ENCODE measurements at places on chromosomes 7 and 10.

DNA sequence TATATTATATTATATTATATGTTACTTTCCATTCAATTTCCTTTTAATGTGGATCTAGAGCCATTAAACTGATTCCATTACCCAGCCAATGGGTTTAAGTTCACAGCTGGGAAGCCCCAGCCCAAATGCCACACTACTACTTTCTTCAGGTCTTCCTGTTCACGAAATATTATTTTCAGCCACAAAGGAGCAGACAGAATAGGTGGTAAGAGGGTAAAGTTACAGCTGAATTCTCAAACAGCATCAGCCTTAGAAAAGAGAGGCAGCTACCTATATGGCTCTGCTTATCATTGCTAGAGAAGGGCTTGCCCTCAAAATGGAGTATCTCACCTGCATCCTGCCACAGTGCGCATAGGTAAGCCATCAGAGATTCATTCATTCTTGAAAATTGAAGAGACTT lies 128.3 kb downstream of the ITGA8 start:
- DNase-seq: no peak

GRCh38 chr10:62374862-62375710 lies 917 bp downstream of the ZNF365 start:
- DNase-seq: no peak

GRCh38 chr10:7406712-7407333 lies 4.0 kb downstream of the SFMBT2 start:
- DNase-seq: no peak

DNA sequence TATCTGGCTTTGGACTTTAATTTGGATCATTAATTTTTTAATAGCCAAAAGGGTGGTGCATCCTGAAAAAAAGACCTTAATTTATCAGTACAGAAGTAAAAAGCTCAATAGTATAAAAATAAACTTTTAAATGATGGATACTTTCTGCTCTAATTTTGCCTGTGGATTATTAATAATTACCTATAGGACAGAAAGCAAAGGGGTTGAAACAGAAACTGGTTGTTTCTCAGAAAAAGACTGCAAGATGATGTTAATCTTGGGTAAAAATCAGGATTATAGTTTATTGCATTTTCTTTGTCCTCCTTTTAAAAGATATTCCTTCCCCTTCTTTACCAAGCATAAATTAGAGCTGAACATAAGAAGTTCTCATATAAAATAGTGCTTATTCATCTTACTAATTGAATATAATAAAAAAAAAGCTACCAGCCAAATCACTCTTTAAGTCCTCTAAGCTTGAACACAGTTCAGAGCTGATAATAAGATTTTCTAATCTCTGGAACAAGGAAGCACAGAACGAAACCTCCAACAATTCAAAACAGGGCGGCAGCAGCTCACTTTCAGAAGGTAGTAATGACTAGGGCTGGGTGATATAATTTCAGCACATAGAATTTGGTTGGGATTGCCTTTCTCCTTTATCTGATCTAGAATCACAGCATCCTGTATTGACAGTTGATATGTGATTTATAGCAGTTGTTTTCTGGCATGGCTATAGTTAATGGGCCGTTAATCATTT lies 8.1 kb upstream of the GPR85 start:
- no peak for DNase-seq

- no peak for DNase-seq
Observed at GRCh38 chr10:74103560-74104258, 46.9 kb downstream of the AP3M1 start.

DNA sequence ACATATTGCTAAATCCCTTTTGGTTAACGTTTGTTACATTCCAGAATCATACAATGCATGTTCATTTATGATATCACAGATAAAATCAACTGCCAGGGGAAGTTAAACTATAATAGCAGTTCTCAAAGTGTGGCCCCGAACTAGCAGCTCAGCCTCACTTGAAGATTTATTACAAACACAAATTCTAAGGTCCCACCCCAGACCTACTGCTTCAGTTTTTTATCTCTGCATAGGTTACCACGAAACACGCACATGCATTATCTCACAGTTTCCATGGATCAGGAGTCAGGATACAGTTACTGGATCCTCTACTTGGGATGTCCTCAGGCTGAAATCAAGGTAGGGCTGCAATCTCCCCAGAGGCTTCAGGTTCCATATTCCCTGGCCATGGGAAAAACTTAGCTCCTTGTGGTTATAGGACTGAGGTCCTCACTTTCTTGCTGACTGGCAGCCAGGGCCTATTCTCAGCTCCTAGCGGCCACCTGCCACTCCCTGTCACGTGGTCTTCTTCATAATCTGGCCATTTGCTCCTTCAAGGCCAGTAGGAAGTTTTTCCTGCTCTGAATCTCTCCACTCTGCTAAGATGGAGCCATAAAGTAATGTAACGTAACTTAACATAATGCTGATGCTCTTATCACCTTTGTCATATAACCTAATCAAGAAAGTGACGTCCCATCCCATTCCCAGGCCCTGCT lies 50.5 kb upstream of the YAE1 start:
- no peak for DNase-seq

GRCh38 chr10:61869041-61869675 lies 32.3 kb upstream of the ARID5B start:
- no peak for DNase-seq

GRCh38 chr10:13072339-13072738 lies 27.6 kb upstream of the OPTN start:
- DNase-seq: no peak

- peak; percentile 39 for DNase-seq
Observed at GRCh38 chr10:111207500-111207899, 130.7 kb downstream of the ADRA2A start.

GRCh38 chr10:3470191-3470590 lies 297.6 kb upstream of the PITRM1 start:
- no peak for DNase-seq

GRCh38 chr7:142943706-142944268 lies 4.5 kb downstream of the LLCFC1 start:
- no peak for DNase-seq

GRCh38 chr7:92815412-92815811 lies 21.0 kb downstream of the CDK6 start:
- no peak for DNase-seq

DNA sequence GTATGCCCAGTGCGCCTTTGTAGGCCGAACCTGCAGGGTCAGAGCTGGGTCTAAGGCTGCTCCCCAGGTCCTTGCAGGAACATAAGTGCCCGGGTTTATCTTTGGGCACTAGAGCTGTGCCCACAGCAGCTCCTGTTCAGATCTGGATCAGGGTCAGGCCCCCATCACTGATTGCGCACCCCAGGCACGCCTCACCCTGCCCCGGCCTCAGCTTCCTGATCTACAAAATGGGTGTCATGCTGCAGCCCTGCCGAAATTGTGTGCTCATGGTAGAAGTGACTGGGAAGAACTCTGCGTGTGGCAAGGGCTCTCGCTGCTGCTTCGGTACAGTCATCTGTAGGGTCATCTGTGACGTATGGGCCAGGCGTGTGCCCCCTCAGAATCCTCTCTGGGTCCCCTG lies 100.7 kb downstream of the GRK5 start:
- no peak for DNase-seq

GRCh38 chr7:147777309-147777708 lies 813.3 kb upstream of the C7orf33 start:
- DNase-seq: no peak

DNA sequence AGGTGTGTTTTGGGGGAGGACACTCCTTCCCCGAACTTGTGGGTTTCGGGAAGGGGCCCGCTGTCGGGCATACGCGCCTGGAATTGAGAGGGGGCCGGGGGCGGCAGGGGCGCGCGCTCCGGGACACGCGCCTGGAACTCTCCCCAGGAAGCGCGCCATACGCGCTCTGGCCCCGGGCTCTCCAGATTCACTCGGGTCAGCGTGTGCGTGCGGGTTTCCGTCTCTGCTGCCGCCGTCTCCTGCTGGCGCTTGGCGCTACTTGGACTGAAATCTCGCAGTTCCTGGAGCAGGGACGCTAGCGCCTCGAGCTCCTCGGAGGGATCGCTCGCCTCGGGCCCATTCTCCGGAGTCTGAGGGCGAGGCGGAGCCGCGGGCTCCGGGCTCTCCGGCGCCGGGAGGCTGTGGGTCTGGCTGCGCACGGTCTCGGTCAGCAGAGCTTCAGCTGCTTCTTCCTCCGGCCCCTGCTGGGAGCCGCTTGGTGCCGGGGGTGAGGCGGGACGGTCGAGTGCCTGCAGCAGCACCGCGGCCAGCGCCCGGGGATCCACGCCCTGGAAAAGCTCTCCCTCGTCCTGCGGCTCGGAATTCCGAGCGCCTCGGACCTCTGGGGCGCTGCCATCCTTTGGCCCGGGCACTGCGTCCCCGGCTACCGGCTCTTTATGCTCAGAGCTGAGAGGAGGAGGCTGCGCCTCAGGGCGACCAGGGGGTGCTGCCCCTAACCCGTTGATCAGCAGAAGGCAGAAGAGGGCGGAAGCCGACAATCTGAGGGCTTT lies 1.1 kb downstream of the VGF start:
- peak; percentile 41 for DNase-seq

DNA sequence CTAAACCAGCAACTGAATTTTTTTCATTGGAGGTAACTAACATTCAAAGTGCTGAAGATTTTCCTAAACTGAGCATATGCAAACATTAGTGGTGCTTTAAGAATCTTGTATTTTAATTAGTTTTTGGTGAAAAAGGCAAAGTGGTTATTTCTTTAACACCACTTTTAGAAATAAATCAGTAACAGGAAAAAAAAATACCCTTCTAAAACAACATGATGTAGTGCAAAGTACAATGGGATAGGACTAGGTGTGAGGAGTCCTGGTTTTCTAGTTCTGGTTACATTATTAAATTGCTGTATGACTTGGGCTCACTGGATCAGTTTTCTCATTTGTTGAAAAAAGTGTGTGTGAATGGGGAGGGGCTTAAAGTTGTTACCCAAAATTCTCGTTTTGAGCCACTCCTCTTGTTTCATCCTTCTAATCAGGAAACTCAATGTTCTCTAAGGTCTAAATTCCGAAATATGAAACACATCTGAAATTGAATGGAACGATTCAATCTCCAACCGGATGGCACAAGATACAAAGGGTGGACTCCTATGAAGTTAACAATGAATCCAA lies 1.8 kb downstream of the WASL start:
- DNase-seq: no peak

GRCh38 chr10:76740514-76740913 lies 897.1 kb downstream of the KCNMA1 start:
- no peak for DNase-seq

DNA sequence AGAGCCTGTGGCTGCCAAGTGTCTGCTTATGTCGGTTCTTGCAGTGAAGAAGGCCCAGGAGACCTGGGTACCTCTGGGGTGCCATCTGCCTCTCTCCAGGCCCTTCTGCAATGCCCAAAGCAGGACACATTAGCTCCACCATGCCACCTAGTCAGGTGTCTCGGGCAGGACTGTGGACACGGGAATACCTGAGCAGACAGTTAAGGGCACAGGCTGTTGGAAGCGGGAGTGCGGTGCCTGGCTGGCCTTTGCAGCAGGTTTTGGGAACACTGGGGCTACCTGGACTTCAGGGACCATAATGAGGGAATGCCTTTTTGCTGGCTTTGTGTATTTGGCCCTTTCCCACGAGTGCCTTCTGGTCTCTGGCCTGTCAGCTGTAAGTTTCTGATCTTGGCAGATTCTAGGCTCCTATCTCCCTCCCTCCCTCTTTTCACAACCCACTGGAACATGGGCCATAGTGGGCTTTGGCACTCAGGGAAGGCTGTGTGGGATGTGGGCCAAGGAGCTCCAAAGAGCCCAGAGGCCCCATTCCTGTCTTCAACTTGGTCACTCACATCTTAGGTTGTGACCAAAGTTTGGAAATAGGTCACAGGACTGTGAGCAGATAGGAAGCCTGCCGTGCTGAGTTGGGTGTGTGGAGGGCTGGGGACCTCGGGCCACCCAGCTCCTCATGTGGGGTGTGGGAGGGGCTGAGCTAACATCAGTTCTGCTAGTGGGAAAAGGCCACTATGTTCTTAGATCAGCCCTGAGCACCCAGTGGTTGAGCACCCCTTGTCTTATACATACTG lies 41.5 kb upstream of the CXCL12 start:
- no peak for DNase-seq

GRCh38 chr10:92848037-92848440 lies 281 bp upstream of the EXOC6 start:
- no peak for DNase-seq

DNA sequence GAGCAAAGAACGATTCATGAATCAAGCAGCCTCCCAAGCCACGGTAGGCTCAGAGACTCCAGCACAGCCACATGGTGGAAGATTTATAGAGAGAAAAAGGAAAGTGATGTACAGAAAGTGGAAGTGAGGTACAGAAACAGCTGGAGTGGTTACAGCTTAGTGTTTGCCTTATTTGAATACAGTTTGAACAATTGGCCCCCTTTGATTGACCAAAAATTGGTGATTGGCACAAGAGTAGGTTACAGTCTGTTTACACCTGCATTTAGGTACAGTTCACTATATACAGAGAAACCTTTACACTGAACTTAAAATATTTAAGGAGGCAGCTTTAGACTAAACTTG lies 136.4 kb upstream of the ASAH2 start:
- no peak for DNase-seq

DNA sequence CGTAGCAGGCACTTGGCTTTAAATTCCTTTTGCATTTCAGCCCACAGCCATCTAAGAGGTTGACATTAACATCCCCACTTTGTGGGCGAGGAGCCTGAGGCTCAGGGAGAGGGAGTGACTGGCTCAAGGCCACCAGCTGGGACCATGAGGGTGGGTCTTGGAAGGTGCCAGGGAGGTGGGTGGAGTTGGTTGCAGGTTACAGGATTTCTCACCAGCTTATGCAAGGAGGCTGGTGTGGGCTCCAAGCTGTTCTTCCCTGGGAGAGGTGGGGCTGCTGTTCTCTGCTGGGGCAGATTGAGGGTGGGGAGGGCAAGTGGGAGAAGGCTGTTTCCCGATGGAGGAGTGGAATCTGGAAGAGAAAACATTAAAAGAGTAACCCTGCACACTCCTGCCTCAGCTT lies 14.1 kb upstream of the C10orf95 start:
- no peak for DNase-seq

DNA sequence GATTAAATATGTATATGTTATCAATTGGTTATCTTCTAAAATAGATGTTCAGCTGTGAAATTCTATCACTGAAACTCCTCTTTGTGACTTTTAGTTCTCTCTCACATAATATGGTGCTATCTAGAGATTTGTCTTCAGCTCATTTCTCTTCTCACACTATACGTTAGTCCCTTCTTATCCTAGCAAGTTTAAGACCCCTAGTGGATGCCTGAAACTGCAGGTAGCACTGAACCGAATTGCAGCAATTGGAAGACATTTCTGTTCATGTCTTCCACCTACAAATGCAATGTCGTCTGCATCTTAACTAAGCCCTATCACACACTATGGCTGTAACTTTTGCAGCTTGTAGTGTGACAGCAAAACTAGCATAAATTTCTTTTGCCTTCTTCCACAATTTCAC lies 442.7 kb upstream of the POM121L12 start:
- no peak for DNase-seq

Measured in COR-L47 (cell line).